Endothelial cell of umbilical vein (primary cell): ENCODE measurements at places on chromosomes 4 and X. TPM values are rescaled to one million over a fixed set of nuclear protein-coding genes. Genes with fewer than 3 reads are reported as not detected.

Gene PPP4R3C
- total RNA-seq, result not detected in 2 replicates

Gene FGF2
- total RNA-seq, result 16.3 and 23.9 TPM in 2 replicates

Gene KLHL4
- total RNA-seq, result 19.3 and 20.9 TPM in 2 replicates

Gene GABRA4
- not detected in 2 replicates for total RNA-seq

Gene BEX1
- total RNA-seq, result 0.46 TPM in 1 of 2 replicates, not detected in the other

Gene PABPC4L
- 1.3 and 1.6 TPM in 2 replicates for total RNA-seq

Gene CCDC160
- total RNA-seq, result not detected in 2 replicates

Gene CHST7
- total RNA-seq, result 9.8 and 11.2 TPM in 2 replicates

Gene AKAP14
- total RNA-seq, result not detected in 2 replicates

Gene ANOS1
- 0.18 and 0.55 TPM in 2 replicates for total RNA-seq

Gene RNF175
- not detected in 2 replicates for total RNA-seq

Gene PARM1
- total RNA-seq, result not detected in 2 replicates

Gene CCNG2
- total RNA-seq, result 28.3 and 31.9 TPM in 2 replicates

Gene CENPE
- total RNA-seq, result 45.7 and 50.8 TPM in 2 replicates

Gene APLN
- total RNA-seq, result 465 and 466 TPM in 2 replicates

Gene CEP135
- total RNA-seq, result 14.7 and 15.3 TPM in 2 replicates

Gene FAM193A
- 32.0 and 32.1 TPM in 2 replicates for total RNA-seq

Gene INPP4B
- total RNA-seq, result 2.8 and 3.1 TPM in 2 replicates

Gene DRP2
- 0.31 and 0.78 TPM in 2 replicates for total RNA-seq

Gene AKAP4
- total RNA-seq, result not detected in 2 replicates

Gene CT45A1
- not detected in 2 replicates for total RNA-seq

Gene MAGEA11
- total RNA-seq, result not detected in 2 replicates

Gene P2RY10
- not detected in 2 replicates for total RNA-seq

Gene EMCN
- total RNA-seq, result 76.2 and 97.3 TPM in 2 replicates

Gene SPON2
- not detected in 2 replicates for total RNA-seq

Gene UPF3B
- total RNA-seq, result 10.2 and 11.9 TPM in 2 replicates

Gene BANK1
- 0.29 and 0.60 TPM in 2 replicates for total RNA-seq

Gene NIPAL1
- 1.4 and 1.7 TPM in 2 replicates for total RNA-seq

Gene HTRA3
- total RNA-seq, result 8.2 and 12.0 TPM in 2 replicates

Gene DCHS2
- total RNA-seq, result not detected in 2 replicates

Gene USP17L30
- not detected in 2 replicates for total RNA-seq

Gene AGTR2
- not detected in 2 replicates for total RNA-seq

Gene LUZP4
- total RNA-seq, result not detected in 2 replicates

Gene SMIM31
- total RNA-seq, result not detected in 2 replicates

Gene RHOXF1
- not detected in 2 replicates for total RNA-seq
